ENCODE measurements at places on chromosomes 5 and 9.
A peak's percentile ranks its signal among the peaks of the same experiment; 100 is the strongest.

DNA sequence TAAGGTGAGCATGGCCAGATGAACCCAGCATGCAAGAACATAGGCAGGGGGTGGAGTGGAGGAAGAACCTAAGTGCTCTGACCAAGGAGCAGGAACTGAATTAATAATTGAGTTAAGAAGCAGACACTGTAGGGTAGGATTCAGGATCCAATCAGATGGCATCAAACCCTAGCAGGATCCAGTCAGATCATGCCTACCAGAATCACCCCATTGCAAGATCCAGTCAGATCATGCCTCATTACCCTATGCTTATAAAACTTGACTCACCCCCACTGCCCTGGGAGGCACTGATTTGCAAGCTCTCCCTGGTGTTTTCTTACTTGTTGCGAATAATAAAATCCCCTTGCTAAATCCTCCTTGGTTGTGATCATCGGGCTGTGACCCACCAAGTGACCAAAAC lies 19.7 kb downstream of the TUSC1 start:
- DNase-seq: no peak

DNA sequence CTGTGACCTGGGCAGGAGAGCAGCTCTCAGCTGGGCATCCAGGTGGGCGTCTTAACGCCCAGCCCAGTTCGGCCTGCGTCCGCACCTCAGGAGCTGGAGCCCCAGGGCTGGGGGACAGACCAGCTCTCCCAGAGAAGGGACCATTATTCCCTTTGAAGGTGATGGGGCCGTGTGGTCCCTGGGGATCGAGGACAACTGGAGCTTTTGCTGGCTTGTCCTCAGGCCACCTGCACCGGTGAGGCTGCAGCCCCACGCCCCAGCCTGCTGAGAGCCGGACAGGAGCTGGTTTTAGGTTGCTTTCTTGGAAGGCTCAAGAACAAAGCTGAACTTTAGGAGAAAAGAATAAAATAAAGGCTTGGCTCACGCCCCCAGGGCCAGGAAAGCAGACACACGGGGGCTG lies 40.9 kb downstream of the NACC2 start:
- DNase-seq: peak; percentile 1

GRCh38 chr9:26463837-26464236 lies 428.8 kb downstream of the CAAP1 start:
- DNase-seq: no peak

DNA sequence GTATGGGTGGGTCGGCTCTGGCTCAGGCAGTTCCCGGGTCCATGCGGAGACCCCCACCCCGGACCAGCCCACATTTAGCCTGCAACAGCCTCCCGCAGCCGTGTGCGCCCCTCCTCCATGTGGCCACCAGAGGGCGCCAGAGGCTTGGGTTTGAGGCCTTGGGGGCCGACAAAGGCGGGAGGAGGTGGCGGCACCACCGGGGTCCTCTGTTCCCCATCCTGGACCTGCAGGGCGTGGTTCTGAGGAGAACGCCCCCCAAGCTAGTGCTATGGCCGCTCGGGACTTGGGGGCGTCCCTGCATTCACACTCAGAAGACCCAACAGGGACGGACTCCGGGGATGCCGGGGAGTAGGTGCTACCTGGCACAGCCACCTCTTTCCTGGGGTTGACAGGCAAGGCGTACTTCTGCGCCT lies 16.5 kb downstream of the ASS1 start:
- DNase-seq: peak; percentile 58

- no peak for DNase-seq
Measured at GRCh38 chr9:106432631-106433030, 430.3 kb upstream of the ZNF462 start.

DNA sequence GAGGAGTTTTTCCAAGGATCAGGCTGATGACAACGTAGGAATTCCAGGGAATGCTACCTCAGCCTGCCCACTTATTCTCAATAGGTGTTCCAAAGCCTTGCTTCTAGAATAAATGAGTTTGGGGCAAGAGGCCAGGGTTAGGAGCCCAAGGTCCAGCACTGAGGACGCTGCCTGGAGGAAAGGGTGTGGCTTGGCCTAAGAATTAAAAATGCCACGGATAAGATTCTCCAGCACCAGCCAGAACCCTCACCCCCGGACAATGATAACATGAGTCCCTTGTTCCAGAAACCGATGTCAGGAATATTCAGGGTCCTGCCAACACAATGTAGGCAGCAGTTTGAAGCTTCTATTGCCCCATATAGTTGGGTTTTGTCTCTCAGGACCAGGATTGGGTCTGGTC lies 7.6 kb downstream of the SPRY4 start:
- no peak for DNase-seq

GRCh38 chr5:90226433-90227099 lies 183.0 kb downstream of the CETN3 start:
- DNase-seq: peak; percentile 32

DNA sequence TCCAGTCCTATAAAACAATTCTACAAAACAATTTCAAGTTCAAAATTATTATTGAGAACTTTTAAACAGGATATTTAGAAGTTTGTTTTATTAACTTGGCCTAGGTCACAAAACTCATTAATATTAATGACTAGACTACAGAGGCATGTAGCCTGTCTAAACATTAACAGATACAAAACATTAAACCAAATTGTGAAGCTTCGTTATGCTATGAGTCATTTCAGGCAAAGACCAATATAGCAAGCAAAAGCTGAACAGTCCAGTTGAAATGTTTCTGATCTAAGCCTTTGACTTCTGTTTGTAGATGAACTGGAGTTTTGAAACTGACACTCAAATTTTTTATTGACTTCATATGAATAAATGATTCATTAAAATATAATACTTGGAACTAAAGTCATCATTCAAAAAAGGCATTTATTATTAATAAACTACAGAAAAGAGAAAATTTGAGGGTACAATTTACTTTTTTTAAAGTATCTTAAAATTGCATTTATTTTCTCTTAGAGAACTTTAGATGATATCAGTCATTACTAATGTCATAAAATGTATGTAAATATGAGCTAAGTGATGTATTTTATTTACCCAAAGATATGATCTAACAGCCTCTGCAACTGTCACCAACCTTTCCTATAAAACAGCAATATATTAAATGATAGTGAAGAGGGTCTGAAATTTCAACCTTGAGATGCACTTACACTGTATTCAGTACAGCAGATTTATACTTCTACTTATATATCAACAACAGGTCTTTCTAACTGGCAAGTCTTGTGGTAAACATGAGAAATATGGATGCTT lies 188.8 kb downstream of the COMMD10 start:
- no peak for DNase-seq

GRCh38 chr5:56698463-56699381 lies 116.6 kb upstream of the MAP3K1 start:
- DNase-seq: peak; percentile 59
